CD4-positive, alpha-beta T cell treated with Interferon alpha-2 for 1 hour (primary cell): ENCODE measurements at places on chromosomes 7 and 10.
A peak's percentile ranks its signal among the peaks of the same experiment; 100 is the strongest.

GRCh38 chr10:75043256-75044131 is 68.0 kb upstream of the SAMD8 start:
- peak; percentile 25 for DNase-seq

- DNase-seq: no peak
These were observed 19.6 kb upstream of the RET start for GRCh38 chr10:43057231-43057711.

- peak; percentile 31 for DNase-seq
These were observed 53.7 kb downstream of the TAF3 start for GRCh38 chr10:7872041-7872442.

DNA sequence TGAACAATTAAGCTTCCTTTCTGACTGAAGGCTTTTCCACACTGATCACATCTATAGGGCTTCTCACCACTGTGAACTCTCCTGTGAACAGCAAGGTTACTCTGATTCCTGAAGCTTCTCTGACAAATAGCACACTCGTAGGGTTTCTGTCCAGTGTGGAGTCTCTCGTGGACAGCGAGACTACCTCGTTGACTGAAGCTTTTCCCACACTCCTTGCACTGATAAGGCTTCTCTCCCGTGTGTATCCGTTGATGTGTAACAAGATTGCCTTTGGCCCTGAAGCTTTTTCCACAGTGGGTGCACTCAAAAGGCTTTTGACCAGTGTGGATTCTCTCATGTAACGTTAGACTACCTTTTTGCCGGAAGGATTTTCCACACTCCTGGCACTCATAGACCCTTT is 4.4 kb downstream of the ZNF32 start:
- DNase-seq: no peak

- DNase-seq: no peak
These were observed 85.4 kb upstream of the VOPP1 start for GRCh38 chr7:55657654-55658053.

DNA sequence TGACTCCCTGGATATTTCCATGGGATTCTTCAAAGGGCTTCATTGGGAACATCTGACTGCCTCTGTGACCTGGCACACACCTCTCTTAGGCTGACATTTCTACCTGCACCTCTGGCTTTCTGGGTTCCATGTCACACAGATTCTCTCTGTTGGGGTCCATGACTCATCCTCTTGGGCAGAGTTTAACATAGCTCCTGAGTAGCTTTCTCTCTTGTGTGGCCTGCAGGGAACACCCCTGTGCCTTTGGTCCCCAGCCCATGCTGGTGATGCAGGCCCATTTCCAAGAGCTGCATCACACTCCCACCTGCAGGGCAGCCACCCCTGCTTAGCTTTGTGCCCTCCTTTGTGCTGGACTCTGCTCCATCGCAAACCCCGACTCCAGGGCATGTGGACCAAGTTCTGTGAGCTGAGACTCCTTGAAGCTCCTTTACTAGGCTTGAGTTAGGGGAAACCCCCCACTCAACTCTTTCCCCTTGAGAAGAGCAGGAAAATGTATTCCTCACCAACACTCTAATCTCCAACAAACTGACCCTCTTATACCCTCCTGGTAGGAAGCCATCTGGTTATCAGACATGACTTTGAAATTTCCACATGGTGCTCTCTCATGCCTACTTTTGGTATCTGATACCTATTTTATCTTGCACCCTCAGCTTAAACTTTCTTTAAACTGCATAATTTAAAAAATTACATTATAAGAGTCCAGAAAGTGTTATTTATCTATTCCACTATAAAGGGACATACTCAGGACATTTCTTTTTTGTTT is 93.3 kb downstream of the ZNF777 start:
- DNase-seq: no peak

GRCh38 chr10:16599662-16600061 is 78.0 kb upstream of the C1QL3 start:
- no peak for DNase-seq

DNA sequence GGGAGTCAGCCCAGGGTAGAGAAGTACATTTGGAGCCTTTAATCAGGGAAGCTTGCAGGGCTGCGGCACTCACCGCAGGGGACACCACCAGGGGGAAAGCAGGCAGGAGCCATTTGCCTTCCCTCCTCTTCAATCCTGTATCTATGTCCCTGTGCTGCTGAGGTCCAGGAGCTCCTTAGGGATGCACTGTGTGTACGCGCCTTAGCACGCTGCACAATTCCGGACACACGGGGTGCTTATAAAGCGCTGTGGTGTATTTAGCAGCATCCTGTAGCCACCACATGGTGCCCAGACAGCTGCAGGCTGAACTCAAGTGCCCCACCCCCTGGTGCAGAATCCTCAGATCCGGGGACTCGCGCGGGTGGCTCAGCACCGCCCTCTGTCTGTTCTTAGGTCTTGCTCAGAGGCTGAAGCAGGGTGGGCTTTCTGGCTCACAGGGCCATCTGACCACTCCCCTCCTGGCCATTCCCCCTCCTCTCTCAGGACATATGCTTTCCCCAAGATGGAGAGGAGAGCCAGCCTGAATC is 421.4 kb downstream of the SDK1 start:
- DNase-seq: peak; percentile 8

DNA sequence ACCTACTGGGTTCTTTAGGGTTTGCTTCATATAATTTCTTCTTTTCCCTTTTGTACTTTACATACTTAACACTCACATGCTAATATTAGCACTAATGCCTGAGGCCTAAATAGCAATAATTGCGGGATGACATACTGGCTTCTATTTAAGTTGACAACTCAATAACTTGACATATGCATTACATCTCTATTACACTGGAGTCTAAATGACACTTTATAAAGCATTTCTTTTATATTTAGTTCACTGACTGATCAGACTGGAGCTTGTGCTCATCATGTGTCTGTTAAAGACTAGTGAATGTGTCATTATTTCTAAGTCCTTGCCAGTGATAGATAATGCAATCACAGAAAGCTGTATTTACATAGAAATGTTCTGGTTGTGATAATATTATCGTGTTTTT is 472.1 kb upstream of the SEMA3A start:
- no peak for DNase-seq

DNA sequence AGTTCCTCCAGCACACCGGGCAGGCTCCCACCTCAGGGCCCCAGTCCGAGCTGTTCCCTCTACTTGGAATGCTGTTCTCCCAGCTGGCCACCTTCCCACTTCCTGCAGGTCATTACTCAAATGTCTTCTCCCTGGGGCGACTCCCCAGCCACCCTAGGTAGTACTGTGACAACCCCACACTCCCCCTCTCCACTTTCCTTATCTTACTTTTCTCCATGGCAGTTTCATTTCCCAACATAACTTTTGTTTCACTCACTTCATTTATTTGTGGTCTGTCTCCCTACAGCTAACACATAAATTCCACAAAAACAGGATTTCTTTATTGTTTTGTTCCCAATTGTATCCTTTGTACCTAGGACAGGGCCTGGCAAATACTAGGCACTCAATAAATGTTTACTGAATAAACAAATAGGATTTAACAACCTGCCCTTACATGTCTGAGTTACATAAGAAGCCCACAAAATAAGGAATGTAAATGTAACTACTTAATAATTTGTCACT is 76.5 kb downstream of the JAZF1 start:
- DNase-seq: no peak

DNA sequence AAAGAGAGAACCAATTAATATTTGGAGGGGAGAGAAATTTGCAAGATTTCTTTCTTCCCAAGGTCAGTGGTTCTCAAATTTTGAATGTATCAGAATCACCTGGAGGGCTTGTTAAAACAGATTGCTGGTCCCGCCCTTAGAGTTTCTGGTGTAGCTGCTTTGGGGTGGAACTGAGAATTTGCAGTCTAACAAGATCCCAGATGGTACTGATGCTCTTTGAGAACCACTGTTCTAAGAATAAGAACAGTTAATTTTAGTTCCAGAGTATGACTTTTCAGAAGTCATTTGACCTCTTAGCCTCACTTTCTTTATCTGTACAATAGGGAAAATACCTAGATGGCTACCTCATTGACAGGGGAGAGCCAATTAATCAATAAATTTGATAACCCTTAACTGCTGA is 161.6 kb downstream of the PRKG1 start:
- DNase-seq: no peak

DNA sequence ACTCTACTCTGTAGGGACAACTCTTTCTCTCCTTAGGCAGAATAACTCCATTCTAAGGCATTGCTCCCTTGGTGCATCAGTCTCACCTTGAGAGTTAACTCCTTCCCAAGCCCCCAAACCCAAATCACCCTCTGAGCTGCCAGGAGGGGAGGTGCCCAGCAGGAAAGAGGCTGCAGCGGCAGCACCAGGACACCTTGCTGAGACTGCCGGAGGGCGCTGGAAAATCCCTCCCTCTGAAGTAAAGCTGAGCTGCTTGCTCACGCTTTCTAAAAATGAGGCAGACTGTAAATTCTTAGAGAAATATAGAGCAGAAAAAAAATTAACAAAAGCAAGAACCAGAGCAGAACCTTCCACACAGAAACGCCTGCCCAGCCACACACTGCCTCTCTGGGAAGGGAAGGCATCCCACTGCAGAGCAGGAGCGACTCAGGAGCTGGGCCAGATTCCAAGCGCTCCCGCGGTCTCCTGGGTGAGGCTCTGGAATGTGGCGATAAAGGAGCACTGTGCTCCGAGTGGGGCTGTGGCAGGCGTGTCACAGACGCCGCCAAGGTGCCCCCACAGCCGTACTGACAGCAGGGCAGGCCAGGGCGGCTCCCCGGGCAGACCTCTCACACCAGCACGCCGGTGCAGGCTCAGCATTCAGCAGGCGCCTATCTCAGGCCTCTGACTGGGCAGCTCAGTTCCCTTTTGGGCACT is 202.1 kb downstream of the TNS3 start:
- no peak for DNase-seq

DNA sequence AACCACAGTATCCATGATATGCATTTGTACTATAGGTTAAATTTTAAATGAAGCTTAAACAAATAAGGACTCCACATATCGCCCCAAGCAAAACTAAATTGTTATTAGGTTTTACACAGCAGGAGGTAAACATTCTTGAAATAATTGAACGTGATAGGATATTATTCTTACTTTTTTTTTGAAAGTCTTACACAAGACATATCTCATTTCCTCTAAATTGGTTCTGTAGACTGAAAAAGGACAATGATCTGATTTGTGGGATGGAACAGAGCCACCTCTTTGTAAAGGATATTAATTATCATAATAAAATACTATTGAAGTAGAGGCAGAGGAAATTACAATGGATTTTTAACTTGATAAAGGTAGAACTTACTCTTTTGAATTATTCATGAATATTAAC is 155.1 kb upstream of the SEMA3D start:
- DNase-seq: no peak

- no peak for DNase-seq
These were observed 39.7 kb upstream of the FEZF1 start for GRCh38 chr7:122344303-122344620.

- DNase-seq: no peak
These were observed 203.9 kb downstream of the MALRD1 start for GRCh38 chr10:19252531-19252930.

GRCh38 chr7:134548877-134549276 is at the start of gene AKR1B15:
Gene AKR1B15, plus strand, starts transcription at chr7:134549110. Its CDS starts 15,510 bp downstream, at chr7:134564620.
- no peak for DNase-seq

DNA sequence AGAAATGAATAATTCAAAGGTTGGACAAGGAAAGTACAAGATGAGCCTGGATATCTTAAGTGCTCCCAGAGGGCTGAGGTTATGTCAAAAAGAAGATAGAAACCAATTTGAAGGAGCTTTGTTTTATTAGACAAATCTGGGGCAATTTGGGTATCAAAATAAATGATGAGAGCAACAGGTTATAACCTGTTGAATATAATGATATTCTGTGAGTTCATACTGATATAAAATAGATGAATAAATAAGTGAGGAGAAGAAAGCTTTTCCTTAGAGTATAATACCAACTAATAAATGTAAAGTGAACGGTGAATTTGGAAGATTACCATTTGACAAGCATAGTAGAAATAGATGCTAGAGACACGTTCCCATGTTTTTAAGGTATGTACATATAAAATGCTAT is 544.2 kb upstream of the ANKRD30A start:
- DNase-seq: no peak

GRCh38 chr7:27875061-27875460 is 135.1 kb downstream of the TAX1BP1 start:
- no peak for DNase-seq

- no peak for DNase-seq
These were observed 487.4 kb downstream of the PLXDC2 start for GRCh38 chr10:20303453-20304152.

DNA sequence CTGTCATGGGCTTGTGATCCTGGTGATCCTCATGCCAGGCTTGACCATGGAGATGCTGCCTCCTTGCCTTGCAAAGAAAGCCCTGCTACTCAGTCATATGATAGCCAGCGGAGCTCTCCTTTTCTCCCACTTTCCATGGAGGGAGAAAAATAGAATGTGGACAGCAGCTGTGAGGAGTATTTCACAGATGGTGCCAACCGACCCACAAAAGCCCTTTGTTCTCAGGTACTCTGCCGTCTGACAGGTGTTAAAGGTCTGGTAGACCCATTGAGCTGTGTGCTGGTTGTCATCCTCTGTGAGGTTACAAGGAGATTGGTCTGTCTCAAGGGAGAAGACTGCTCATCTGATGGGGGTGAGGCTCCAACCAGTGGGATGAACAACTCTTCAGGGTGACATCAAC is 29.5 kb upstream of the COBL start:
- DNase-seq: no peak

- DNase-seq: peak; percentile 51
These were observed 675 bp downstream of the ABRAXAS2 start for GRCh38 chr10:124802313-124802675.

DNA sequence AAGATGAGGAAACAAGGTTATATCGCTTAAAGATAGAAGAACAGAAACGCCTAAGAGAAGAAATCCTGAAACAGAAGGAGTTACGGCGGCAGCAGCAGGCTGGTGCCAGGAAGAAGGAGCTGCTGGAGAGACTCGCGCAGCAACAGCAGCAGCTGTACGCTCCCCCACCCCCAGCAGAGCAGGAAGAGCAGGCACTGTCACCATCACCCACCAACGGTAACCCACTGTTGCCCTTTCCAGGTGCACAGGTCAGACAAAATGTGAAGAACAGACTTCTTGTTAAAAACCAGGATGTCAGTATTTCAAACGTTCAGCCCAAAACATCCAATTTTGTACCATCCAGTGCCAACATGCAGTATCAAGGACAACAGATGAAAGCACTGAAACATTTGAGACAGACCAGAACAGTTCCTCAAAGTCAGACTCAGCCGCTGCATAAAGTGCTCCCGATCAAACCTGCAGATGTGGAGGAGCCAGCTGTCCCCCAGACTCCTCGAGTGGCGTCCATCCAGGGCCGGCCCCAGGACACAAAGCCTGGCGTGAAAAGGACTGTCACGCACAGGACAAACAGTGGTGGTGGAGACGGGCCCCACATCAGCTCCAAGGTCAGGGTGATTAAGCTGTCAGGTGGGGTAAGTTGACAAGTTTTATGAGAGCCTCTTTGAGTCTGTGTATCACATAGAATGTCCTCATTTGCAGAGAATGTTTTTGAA is 67.1 kb downstream of the SHH start:
- DNase-seq: no peak

GRCh38 chr10:34811126-34811967 is 3.7 kb downstream of the PARD3 start:
- no peak for DNase-seq
